ENCODE measurements at places on chromosomes 5 and 9.

DNA sequence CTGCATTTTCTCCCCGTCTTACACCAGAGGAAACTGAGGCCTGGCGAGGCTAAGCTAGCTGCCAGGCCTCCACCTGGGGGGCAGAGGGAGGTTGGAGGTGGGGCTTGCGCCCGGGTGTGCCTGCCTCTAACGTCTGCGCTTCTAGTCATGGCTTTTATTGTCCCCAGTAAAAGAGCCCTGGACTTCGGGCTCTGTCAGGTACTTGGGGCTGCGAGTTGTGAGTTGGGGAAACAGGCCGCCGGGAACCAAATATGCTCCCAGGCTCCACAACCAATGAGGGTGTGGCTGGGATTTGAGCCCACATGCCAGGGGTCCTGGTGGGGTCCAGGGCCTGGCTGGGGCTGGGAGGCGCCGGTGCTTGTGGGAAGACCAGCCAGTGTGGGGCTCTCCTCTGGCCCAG, 57.4 kb upstream of the NOTCH1 start:
- DNase-seq, result no peak

GRCh38 chr5:125194883-125195282, 448.4 kb upstream of the ZNF608 start:
- no peak for DNase-seq

DNA sequence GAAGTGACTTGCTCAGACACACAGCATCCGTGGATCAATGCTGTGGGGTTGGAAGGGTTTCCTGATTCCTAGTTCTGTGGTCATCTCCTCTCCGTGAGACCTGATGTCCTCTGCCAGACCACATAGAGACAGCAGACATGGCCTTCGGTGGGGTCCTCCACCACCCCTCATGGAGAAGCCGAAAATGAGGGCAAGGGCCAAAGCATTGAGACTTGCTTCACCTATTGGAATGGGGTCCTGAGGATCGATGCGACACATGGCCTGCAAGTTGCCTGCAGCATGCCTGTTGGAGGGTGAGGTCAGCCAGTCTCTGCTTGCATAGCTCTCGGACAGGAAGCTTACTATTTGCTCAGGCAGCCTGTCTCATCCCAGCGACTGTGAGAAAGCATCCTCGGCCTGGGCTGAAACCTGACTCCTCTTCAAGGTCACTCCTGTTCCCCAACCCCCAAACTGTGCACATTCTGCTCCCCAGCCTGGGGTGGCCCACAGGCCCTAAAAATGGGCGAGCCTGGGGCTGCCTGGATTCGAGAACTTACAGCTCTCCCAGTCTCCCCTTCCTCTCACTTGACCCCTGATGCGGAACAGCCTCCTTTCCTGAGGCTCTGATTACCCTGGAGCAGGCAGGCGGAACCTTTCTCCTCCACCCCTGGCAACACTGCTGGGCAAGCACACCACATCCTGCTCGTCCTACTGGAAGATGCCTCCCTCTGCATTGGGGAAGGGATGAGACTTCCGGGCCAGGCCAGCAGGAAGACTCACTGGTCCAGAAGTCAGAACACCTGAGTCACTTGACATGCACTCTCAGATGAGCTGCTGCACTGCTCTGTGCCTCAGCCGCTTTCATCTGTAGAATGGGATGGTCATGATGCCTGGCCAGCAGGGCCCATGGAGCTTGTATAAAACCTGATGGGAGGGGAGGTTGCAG, 186.9 kb downstream of the RGS3 start:
- no peak for DNase-seq

- no peak for DNase-seq
Observed at GRCh38 chr5:115842952-115843351, 1.2 kb downstream of the AP3S1 start.

DNA sequence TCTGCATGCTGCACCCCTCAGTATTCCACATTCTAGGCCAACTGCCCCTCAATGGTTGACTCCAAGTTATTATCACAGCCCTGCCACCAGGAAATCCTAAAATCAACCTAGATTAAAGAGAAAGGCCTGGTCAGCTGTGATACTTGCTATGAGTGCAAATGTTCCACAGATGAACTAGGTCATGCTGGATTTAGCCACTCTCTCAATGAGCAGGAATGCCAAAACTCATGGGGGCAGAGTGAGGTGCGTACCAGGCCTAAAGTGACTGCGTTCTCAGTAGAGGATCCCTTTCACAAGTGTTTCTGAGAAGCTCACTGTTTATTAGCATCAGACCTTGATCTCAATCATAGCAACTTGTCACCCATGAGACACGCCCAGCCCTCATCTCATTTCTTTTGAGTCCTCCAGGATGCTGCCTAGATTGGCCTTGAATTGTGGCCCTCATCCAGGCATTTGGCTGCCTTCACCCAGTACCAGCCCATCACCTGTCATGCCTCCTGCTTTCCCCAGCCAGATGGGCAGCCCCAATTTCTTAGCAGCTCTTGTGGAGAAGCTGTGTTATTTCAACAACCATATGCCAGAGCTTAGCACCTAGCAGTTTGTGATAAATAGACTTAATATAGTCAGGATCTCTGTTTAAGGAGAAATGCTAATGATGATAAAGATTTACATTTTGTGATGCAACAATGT, 383.9 kb downstream of the CTNND2 start:
- DNase-seq, result no peak

GRCh38 chr9:78557540-78557939, 260.6 kb downstream of the PSAT1 start:
- DNase-seq, result no peak

GRCh38 chr5:94422812-94423211, 195.6 kb downstream of the KIAA0825 start:
- no peak for DNase-seq

- DNase-seq, result no peak
Observed at GRCh38 chr5:73433982-73434342, 14.6 kb downstream of the FOXD1 start.

- no peak for DNase-seq
Observed at GRCh38 chr5:72459913-72460312, 47.3 kb downstream of the ZNF366 start.

DNA sequence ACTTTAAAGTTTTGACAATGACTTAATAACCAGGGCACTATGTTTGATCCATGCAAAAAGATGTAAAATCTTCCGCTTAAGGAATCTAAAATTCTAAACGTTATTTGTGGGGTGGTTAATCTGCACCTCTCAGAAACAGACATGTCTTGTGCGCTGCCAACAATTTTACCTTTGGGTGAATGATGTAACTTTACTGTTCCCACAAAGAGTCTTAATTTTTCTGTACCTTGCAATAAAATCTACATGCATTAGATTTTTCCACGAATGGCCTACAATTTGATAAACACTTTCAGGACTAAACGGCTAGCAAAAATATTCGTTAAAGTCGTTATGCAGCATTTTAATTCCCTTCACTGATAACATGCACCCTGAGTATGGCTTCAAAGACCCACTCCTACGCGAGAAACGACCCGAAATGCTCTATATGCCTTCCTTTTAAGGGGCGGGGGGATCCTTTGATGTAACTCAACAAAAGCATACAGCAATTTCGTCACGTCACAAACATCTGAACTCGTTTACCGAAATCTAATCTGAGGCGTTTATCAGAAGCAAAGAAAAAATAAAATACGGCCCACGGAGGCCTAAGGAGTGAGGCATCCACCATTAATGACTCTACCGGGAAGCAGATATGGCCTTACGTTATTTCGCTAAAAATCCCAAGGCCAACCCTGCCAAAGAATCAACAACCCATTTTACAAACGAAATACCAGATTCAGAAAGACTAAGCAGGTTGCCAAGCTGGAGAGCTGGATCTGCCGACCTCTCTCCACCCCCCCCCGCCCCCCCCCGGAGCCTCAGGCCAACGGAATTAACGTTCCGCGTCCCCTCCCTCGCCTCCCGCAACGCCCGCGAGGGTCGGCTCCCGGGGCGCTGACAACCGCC, 621 bp downstream of the AK6 start:
- DNase-seq, result no peak

- peak; percentile 56 for DNase-seq
Observed at GRCh38 chr5:132812781-132813598, at the start of gene SOWAHA. TSS of gene SOWAHA (plus strand) at chr5:132813302. CDS start at chr5:132813622, 320 bp downstream.

GRCh38 chr5:8363138-8363537, 494.2 kb downstream of the MTRR start:
- DNase-seq, result no peak

DNA sequence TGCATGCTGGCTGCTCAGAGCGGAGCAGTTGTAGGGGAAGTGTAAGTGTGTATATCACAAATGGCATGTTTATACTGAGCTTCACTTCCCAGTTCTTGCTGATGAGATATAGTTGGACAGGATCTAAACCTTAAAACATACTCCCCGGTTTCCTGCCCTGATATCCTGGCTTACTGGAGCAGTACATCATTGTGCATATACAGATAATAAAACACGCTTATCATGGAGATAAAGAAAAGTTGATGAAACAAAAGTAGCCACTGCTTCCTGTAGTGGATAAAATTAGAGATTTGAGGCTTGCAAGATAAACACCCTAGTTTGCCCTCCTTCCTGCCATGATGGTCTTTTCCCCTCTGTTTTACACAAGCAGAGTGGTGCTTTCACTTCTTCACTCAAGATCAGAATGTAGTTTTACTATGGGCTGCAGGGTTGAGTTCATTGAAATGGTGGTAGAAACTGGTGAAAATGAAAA, 15.0 kb downstream of the NPR3 start:
- no peak for DNase-seq

DNA sequence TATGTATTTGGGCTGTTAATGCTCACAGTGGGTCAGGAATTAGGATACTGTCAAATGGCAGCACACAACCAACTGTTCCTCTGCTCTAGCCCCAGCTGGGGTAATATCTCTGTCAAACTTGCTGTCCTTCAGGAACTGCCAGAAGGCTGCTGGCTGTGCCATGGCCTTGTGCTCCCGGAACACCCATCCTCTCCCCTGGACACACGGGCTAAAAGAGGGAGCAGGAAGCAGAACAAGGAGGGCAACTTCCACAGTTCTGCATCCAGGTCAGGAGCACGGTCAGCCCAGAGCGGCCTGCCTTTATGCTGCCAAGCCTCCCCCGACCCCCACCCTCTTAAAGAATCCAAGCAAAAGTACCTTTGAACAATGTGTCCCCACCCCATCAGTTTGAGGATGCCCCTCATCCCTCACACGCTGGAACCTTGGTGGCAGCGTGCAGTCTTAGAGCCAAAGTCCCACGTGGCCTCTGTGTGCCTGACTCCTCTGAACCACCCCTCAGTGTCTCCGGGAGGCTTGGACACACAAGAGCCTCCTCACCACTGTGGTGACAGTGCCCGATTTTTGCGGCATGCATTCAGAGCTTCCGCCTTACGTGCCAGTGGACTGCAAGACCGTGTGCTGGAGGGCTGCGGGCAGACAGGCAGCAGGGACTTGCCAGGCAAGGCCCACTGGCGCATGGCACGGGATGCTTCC, 60.8 kb downstream of the PSMB7 start:
- DNase-seq, result no peak

DNA sequence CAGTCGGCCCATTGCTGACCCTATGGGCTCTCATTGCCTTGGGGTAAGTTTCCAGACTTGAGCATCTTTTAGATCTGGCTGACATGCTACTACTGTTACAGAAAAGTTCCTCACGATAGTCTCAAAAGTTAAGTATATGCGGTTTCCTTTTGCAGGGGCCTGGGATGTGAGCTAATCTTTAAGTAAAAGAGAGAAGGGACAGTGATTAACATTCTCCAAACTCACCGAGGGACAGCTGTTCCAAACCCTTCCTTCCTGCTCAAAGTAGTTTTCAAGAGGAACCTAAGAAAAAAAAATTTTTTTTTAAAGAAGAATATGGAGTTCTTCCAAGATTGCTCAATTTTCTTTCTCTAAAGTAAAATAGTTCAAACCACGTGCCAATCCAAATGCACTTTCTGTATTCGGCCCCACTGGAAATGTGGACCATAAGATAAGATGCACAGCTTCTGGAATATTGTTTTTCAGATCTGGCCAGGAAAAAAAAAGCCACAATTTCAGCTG, 168.0 kb upstream of the SPRY4 start:
- DNase-seq, result no peak

- no peak for DNase-seq
Observed at GRCh38 chr5:73940026-73940425, 314.0 kb downstream of the ARHGEF28 start.

GRCh38 chr9:123378025-123378424, 22.0 kb downstream of the CRB2 start:
- DNase-seq, result no peak

DNA sequence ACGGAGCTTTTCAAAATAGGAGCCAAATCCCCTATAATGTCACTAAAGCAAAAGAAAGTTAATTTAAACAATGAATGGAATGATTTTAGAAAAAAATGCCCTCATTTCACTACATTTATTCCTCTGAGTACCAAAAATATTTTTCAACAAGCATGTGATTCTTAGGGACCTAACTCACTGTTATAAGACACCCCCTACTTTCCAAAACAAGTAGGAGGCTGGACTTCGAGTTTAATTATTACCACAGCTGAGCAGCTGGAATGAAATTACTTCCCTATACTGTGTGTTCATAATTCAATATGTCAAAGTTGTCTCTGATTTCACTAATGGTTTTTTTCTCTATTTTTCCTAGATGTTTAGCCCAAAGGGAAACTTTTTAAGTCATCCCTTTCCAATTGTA, 61.6 kb downstream of the SAXO1 start:
- no peak for DNase-seq
